ENCODE measurements at places on chromosomes 16 and 17.
A peak's percentile ranks its signal among the peaks of the same experiment; 100 is the strongest.

DNA sequence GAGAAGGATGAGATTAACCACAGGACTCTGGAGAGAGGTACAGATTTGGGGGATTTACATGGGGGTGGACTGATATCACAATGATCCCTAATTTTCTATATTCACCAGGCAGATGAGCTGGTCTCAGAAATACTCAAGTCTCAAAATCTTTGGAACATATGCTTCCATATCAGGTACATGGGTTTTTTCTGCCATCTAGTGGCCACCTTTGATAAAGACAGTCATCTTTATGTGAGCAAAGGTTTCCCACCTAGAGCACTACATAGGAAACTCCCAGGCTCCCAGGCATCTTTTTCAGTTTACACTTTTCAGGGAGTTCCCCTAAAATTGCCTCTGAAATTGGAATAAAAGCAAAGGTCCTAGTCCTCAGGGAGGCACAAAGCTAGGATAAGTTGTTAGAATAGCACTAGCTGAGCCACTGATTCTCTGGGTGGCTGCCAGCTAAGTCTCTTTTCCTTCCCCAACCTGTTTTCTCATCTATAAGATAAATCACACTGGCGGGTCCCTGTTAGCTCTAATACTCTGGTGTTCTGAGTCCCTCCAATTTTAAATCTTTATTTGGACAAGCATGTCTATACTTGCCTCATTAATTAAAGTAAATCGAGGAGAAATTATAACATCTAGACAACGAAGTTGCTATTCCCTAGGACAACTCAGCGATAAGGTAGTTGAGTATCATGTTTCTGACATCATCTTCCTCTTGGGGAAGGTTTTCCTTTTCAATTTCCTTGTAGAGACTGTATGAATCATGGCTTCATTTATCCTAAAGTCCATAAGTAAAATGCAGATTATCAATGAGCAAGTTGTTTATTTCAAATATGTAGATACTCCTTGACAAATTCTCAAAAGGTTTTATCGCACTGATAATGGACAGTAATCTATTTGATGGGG is 19.0 kb upstream of the MON1B start:
- DNase-seq = no peak

DNA sequence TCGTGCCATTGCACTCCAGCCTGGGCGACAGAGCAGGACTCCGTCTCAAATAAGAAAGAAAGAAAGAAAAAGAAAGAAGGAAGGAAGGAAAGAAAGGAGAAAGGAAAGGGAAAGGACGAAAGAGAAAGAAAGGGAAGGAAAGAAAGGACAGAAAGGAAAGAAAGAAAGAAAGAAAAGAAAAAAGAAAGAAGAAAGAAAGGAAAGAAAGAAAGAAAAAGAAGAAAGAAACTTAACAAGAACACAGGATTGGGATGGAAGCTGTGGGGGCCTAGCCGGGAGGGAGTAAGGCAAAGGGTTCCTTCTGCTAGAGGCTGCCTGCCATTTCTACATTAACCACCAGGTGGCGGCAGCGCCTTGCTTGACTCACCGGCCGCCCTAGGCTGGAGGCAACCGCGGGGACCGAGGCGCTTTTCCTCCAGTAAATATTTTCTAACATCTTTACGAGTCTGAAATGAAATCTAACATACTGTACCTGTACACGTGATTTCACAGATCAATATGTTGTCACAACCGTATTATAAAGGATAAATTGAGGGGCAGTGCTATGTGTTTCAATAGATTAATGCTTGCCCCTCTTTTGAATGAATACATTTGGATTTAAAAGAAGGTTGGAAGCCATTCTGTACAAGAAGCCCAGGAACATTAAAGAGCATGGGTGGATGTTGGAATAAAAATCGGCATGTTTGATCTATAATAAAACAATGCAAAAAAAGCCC is 6.1 kb downstream of the GJD3 start:
- peak; percentile 90 for DNase-seq

GRCh38 chr17:67422897-67423296 is 45.8 kb downstream of the PITPNC1 start:
- DNase-seq = no peak

DNA sequence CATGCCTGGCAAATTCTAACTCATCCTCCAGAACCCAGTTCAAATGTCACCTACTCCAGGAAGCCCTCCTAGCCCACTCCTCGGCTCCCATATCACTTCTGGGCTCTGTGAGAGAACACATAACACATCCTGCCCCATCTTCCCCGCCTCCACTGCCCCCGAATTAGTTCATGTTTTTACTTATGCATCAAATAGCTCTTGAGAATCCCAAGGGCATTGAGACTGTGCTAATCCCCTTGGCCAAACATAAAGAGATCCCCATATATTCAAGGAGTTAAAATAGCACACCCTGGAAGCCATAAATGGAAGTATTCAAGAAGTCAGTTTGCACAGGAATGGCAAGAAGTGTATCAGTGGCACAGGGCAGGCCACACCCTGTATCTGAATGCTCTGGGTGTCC is 2.0 kb upstream of the CREBBP start:
- no peak for DNase-seq

DNA sequence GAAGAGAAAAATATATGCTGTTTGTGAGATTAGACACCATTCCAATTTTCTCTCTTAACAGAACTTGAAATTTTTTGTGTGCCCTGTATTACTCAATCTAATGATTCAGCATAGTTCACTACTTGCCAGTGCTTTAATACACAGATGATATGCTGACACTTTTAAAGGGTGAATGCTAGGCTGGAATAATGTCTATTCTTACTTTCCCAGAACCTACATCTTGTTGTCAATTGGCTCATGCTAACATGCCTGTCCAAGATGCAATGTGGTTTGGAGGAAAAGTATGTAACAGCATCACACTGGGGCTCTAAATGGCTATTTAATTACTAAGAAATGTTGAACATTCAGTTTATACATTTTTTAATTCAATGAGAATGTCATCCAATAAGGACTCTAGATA is 7.6 kb upstream of the MAP2K6 start:
- DNase-seq = no peak

- DNase-seq = peak; percentile 44
These were observed 430 bp downstream of the HAPSTR1 start for GRCh38 chr16:9091867-9092281.

DNA sequence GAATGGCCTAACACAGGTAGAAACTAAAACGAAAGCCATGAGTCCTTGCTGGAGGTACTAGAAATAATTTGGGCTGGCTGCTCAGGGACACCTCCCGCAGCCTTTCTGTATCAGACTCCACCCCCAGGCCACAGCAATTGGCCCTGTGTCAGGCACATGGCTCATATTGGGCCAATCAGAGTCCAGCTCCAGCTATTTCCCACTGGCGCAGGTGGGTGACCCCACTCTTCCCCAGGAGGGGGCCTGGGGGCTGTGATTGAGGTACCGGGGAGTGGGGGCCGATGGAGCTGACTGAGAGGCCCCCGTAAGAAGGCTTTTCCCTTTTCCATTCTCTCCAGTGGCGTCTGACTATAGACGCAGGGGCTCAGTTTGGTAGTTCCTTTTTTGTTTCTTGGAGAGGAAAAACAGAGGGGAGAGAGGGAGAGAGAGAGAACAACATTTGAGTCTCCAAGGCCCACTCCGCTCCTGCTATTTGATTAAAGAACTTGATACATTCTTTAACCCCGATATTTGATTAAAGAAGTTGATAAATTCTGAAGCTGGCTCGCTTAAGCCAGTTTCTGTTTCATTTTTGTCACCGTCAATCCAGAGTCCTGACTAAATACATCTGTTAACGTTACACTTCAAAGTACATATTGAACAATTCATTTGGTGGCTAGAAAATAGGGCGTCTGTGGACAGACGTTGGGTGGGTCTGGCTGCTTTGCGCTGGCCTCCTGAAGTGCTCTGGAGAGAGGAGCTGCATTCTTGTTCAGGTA is 26.3 kb downstream of the FOXL1 start:
- DNase-seq = peak; percentile 6

DNA sequence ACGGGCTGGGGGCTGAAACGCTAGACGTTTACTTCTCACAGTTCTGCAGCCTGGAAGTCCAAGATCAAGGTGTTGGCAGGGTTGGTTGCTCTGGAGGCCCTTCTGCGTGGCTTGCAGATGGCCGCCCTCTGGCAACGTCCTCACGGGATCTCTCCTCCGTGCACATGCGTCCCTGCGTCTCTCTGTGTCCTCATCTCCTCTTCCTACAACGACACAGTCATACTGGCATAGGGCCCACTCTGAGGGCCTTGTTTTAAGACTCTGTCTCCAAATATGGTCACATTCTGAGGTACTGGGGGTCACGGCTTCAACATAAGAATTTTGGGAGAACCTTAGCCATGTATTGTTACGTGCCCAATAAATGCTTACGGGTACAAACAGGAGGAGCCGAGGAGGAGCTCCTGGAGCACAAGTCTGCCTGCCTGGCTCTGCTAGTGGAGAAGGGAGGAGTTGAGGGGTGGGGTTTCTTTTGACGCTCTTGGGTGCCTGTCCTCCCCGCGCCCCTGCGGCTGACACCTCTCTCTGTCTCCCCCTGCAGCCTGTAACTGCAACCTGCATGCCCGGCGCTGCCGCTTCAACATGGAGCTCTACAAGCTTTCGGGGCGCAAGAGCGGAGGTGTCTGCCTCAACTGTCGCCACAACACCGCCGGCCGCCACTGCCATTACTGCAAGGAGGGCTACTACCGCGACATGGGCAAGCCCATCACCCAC is 141.1 kb downstream of the NTN1 start:
- no peak for DNase-seq

DNA sequence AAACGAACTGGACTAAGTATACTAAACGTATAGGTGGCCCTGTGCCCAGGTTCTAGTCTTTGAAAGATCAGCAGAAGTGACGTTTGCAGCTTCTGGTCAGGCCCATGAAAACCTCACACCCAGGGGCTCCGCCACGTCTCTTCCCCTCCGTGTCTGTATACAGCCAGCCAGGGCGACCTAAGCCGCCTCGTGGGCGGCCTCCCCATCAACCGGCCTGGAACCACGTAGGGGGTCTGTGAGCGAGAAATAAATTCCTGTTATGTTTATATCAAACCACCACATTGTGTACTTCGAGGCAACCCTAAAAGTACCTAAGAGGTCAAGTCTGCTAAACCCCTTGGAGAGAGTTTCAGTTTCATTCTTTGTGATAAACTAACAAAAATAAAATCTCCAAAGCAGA is 6.8 kb downstream of the TK1 start:
- DNase-seq = no peak

- DNase-seq = no peak
These were observed 24.6 kb downstream of the COG7 start for GRCh38 chr16:23428351-23428750.

GRCh38 chr16:79816081-79816497 is 215.6 kb upstream of the MAF start:
- DNase-seq = no peak

DNA sequence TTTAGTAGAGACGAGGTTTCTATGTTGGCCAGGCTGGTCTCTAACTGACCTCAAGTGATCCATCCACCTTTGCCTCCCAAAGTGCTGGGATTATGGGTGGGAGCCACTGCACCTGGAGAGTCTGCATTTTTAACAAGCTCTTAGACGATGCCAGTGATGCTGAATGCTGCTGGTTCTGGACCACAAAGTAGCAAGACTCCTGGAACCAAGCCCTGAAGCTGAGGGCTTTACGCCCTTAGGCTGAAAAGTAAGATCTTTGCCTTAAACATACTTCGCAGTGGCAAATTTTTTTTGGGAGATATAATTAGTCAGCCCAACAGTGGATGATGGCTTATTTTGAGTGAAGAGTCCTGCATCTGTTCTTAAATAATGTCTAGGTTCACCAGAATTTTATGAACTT is 14.0 kb downstream of the METTL9 start:
- no peak for DNase-seq

DNA sequence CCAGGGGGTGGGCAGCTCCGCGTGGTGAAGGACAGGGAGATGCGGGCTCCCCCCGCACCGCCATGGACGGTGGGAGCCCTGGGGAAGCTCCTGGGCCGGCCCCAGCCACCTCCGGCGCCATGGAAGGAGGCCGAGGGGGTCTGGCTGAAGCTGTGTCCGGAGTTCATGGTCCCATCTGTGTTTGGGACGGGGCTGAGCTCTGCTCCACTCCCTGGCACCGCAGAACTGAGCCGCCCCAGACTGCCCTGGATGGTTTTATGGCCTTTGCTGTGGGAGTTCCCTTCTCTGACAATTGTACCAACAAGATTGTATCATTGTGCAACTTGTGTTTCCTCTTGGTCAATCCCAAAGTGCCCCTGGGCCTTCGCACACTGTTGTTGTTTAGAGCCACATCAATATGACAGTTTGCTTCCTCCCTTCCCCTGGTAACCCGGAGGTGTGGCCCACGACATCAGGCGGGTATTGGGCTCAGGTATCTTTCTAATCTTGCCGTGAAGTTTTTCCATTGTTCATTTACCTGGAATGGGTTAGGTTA is 942 bp downstream of the KRT23 start:
- DNase-seq = no peak

GRCh38 chr17:81298325-81298990 is 3.4 kb upstream of the SLC38A10 start:
- no peak for DNase-seq

DNA sequence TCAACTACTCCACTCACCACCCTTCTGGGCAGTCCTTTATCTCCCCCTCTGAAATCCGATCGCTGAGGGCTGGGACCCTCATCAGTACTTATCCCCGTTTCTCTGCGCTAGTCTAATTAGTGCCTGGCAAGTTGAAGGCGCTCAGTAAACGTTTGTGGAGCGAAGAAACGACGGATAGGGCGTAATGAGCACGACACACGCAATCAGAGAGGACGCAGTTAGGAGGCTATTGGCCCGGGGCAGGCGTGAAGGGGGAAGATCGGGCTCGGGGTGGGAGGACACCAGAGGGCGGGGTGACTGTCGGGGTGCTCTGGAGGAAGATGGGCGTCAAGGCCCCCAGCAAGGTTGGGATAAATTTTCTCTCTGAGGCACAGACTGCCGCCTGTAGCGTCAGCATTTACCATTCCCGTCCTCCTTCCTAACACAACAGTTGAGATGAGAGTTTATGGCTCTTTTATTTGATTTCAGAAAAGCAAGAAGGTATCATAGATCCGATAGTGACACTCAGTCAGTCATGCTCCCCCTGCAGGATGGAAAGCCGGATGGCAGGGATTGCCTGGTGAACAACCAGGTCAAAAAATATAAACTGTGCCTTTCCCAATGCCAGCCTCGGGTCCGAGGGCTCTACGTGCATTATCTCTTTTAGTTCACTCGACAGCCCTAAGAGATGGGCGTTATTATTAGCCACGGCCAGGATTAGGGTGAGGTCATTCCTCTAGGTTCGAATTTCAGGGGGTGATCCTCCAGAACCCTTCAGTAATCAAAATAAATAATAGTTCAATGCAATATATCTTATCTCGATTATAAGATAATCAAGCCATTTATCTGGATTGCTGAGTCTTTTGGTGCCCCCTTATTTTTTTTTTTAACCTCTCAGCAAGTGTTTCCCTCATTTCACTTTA is 9.5 kb upstream of the ARL4D start:
- peak; percentile 66 for DNase-seq
